ENCODE measurements at places on chromosomes 13 and 19. TPM values are rescaled to one million over a fixed set of nuclear protein-coding genes. Genes with fewer than 3 reads are reported as not detected.

The APOC4 gene
- not detected for total RNA-seq

The DBP gene
- 15.8 TPM for total RNA-seq

GRCh38 chr13:26656919-26657318, 99.4 kb downstream of the WASF3 start:
- no peak for DNase-seq

GRCh38 chr13:113554333-113554700, 30.2 kb upstream of the TFDP1 start:
- DNase-seq, result no peak

The CPB2 gene
- total RNA-seq, result 0.05 TPM

The COX6B2 gene
- total RNA-seq, result 2.6 TPM

- peak; percentile 72 for DNase-seq
These were observed 70.2 kb upstream of the ZDHHC20 start for GRCh38 chr13:21529146-21529893.

The NLRP9 gene
- not detected for total RNA-seq

- no peak for DNase-seq
These were observed 63.0 kb downstream of the ZNF208 start for GRCh38 chr19:21947775-21948174.

- DNase-seq, result no peak
These were observed 24.4 kb downstream of the FAM124A start for GRCh38 chr13:51246418-51247277.

The ZNF729 gene
- not detected for total RNA-seq

GRCh38 chr19:6761053-6761676, 6.1 kb downstream of the SH2D3A start:
- no peak for DNase-seq

The NRTN gene
- total RNA-seq, result 1.7 TPM

DNA sequence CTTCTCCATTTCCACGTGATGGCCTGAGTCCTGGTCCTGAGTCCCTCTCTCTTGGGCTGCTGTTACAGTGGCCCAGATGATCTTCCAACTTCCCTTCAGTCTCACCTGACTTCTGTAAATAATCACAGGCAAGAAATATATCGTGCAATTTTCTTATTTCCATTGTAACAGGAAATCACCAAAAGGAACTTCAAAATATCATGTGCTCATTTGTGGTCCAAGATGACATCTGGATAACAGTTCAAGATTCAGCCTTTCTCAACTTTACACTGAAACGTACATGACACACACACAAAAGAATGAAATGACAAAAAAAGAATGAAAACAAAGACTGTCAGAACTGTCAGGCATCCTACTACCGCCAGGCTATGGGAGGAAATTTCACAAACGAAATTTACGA, 22.0 kb upstream of the RAP2A start:
- DNase-seq, result no peak

DNA sequence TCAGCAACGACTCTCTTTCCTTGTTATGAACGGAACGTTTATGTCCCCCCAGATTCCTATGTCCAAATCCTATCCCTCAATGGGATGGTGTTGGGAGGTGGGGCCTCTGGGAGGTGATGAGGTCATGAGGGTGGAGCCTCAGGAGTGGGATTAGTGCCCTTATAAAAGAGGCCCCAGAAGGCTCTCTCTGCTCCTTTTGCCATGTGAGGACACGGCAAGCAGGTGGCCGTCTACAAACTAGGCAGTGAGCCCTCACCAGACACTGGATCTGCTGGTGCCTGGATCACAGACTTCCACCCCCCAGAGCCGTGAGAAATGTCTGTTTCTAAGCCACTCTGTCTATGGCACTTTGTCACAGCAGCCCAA, 53.2 kb downstream of the EPS15L1 start:
- no peak for DNase-seq

- DNase-seq, result no peak
These were observed 57.2 kb upstream of the KLF12 start for GRCh38 chr13:74191410-74191809.

- DNase-seq, result no peak
These were observed 730 bp downstream of the SYMPK start for GRCh38 chr19:45862271-45862563.

The CDC42EP5 gene
- total RNA-seq, result 11.0 TPM

GRCh38 chr19:19657397-19657783, 6.1 kb downstream of the ATP13A1 start:
- no peak for DNase-seq

The VSTM2B gene
- total RNA-seq, result not detected

The CACNA1A gene
- total RNA-seq, result 0.24 TPM

The CALR3 gene
- total RNA-seq, result 0.05 TPM

DNA sequence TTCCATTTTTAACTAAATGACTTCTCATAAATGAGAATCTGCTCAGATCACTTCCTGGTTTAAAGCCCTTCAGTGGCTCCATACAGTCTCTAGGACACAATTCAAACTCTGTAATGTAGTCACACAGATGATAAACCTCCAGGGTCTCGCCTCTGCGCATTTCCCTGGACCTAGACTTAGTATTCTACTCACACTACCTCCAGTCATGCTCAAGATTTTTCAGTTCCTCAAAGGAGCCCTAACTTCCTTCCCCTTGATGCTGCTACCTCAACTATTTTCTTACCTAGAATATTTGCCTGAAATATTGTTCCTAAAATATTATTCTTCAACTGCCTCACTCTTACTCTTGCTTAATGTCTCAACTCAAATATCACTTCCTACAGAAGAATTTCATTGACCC, 86.7 kb upstream of the TPP2 start:
- DNase-seq, result no peak

GRCh38 chr19:2235381-2236063, 607 bp downstream of the PLEKHJ1 start:
- no peak for DNase-seq

GRCh38 chr19:11425719-11426457, 6.8 kb upstream of the RGL3 start:
- DNase-seq, result no peak

The SOX1 gene
- total RNA-seq, result not detected

The TMEM255B gene
- total RNA-seq, result 0.61 TPM

DNA sequence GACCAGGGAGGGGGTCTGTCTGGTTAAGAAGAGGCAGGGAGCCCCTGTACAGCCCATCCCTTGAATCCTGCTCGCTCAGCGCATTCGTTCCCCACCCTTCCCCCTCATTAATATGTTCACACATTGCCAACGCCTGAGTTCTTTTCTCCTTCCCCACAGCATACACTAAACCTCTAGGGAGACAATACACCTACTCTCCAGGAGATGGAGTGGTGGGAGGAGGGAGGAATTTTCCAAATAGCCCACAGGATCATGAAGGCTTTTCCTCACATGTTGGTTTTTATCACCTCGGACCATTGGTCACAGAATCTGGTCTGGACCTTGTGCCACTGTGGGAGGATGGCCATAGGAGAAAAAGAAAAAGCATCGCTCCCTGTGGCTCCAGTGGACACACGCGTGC, 294.9 kb downstream of the SHISA2 start:
- DNase-seq, result no peak

The RXFP2 gene
- not detected for total RNA-seq

The KLHL1 gene
- total RNA-seq, result 0.05 TPM

DNA sequence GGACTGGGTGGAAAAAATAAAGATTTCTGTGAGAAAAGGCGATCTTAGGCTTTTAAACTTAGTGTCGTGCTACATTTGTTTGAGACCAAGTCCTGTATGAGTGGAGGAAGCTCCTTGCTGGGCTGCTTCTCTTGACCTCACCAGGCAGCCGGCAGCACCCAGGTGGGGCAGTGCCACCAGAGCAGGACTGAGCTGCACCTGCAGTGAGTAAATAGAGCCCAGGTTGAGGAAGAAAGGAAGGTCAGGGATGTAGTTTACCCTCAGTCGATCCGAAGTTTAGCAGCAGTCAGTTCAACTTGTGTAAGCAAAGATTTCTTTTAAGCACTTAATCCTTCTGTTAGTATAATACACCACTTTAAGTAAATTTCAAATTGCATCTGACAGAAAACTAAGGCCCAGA, 13.6 kb downstream of the HNRNPM start:
- no peak for DNase-seq

- no peak for DNase-seq
These were observed 18.2 kb downstream of the COMP start for GRCh38 chr19:18772620-18773587.

- DNase-seq, result peak; percentile 28
These were observed 51.3 kb downstream of the WDR87 start for GRCh38 chr19:37855098-37855497.

DNA sequence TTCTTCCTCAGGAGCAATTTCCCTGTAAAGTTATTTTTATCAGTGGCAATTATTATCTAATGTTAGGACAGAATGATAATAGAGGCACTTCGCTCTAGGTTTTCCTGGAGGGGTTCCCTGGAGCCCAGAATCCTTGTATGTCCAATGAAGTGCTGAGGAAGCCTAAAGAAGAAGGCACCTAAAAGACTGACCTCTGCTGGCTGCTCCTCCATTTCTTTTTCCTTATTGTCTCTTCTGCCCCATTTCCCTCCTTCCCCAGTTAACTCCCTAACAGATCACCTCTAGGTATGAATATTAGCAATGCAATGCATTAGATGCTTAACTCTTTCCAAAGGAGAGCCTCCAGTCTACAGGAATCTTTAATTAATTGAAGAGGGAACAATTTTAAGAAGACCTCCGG, 985.4 kb downstream of the DIAPH3 start:
- no peak for DNase-seq

DNA sequence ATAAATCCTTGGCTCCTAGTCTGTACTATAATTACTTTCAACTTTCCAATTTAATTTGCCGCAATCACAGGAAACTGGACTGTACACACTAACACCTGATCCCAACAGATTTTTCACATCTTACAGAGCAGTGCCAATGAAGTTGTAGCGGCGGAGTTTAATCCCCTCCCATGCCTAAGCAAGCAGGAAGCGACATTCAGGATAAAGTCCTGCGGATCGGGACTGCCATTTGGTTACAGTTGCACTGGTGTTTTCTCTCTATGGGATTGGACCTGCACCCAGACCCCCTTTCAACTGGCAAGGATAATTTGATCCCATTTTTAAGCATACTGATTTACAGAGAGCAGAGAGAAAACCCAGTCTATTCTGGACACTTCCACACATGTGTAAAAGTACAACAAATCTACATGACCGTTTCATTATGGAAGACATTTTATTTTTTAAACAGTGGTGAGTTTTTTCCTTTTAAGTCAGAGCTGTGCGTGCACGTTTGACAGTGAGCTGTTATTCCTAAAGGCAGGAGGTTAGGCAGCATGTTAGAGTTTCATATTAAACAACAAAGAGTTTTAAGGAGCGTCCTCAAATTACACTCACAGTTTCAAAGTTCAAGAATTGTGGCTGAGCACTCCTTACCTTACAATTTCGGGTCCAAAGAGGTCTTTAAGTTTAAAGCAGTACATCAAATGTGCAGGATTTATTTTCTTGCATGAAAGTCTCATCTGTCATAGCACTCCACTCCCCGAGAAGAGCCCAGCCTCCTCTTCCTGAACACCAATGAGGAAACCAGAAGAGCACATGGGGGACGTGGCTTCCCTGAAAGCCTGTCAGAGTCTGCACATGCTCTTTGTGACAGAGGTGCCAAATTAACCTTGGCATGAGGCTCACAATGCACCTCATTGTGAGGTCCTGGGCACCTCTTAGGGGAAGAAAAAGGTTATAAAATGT, 141.6 kb upstream of the RFC3 start:
- DNase-seq, result no peak

- no peak for DNase-seq
These were observed 7.9 kb upstream of the FRY start for GRCh38 chr13:32023698-32024097.

The SHANK1 gene
- total RNA-seq, result 1.8 TPM

GRCh38 chr19:48740164-48740972, at the start of gene RASIP1:
Gene RASIP1 (minus strand): TSS chr19:48740610. CDS start chr19:48740282, 328 bp downstream.
- DNase-seq, result no peak

DNA sequence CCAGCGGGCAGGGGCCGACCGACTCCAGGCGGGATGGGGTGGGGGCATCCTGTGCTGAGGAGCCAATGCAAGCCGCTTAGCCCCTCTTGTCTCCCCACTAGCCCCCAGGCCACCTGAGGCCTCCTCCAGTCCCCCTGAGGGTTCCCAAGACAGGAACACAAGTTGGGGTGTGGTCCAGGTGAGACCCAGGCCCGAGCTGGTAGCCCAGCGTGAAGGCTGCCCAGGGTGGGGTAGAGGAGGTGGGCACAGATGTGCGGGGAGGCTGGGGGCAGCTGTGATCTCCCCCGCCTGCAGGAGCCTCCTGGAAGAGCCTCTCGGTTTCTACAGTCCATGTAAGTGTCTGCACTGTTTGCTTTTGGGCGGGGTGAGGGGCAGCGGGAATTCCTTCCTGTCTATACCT, 10.4 kb downstream of the TLE6 start:
- DNase-seq, result no peak

The ZIK1 gene
- 12.2 TPM for total RNA-seq

The MEF2B gene
- total RNA-seq, result 0.42 TPM

The TM9SF2 gene
- total RNA-seq, result 71.3 TPM

DNA sequence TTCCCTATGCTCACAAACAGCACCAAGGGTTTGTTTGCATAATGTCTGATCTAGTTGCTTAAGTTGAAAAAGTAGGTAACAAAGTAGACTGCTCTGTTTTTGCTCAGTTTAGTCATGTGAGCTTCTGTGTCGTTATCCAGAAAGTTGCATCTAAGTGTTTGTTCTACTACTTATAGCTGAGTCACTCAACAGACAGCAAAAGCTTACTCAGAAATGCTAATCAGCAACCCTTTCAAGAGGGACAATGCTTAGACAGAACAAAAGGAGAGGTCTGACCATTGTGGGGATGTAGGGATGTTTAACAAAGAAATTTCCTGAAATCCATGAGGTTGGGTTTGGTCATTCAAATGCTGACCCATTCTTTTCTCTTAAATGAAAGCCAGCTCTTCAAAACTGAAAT, 106.4 kb downstream of the ATP8A2 start:
- DNase-seq, result no peak

The DHDH gene
- total RNA-seq, result 0.28 TPM

The PRR36 gene
- 0.09 TPM for total RNA-seq

DNA sequence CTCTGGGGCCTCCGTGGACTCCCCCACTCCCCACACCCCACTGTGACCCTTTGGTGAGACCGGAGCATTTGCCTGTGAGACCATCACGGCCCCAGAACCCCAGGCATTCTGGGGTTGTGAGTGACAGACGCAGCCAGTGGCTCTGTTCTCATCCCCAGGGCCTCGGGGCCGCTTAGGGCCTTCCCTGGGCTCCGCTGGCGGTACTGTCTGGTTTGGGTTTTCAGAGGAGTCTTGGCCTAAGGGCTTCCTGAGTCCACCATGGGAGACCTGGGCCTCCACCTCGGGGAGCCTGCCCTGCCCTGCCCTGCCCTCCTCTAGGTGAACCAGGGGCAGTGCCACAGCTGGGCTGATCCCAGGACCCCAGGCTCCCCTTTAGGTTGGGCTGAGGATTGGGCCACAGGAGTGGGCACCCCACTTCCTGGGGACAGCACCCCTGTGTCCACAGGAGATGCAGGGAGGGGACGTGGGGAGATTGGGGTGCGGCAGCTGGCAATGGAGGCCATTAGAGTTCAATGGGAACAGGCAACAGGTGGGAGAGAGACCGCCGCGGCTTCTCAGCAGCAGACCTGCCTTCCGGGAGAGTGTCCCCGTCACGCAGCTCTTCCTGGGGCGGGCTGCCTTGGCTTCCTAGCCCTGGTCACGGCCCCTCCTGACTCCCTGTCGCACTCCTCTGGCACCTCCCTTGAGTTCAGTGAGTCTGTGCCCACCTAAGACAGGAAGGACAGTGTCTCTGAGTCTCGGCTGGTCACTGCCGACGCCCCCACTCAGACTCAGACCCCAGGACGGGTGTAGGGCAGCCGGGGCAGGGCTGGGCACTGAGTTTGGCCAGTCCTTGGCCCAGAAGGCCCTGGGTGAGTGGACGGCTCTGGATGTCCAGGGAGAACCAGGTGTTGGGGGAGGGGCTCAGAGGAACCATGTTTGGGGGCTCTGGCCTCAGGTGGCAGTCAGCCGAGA, 164.1 kb downstream of the KDM4B start:
- DNase-seq, result no peak

The NOTCH3 gene
- 14.8 TPM for total RNA-seq

- DNase-seq, result no peak
These were observed 45.9 kb upstream of the C19orf12 start for GRCh38 chr19:29760752-29761502.

The C13orf46 gene
- total RNA-seq, result 0.05 TPM
